ENCODE measurements at places on chromosomes 3 and 15.

- no peak for DNase-seq
Observed at GRCh38 chr3:20091331-20092047, 51.2 kb downstream of the KAT2B start.

DNA sequence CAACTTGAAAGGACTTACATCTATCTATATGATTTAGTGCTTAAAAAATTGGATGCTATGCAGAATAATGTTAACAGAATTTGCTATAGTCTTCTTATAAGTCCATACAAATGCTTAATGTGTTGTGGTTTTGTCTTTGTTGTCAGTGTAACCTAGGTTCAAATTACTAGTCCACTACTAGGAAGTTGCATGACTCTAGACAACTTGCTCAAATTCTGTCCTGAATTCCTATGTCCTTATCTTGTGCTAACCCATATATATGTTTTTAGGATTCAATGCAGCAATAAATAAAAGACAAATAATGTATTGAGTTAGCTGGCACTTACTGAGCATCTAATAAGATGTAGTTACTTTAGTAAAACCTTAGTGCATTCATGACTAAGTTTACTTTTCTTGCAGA, 276.5 kb upstream of the KCNMB2 start:
- DNase-seq: no peak

DNA sequence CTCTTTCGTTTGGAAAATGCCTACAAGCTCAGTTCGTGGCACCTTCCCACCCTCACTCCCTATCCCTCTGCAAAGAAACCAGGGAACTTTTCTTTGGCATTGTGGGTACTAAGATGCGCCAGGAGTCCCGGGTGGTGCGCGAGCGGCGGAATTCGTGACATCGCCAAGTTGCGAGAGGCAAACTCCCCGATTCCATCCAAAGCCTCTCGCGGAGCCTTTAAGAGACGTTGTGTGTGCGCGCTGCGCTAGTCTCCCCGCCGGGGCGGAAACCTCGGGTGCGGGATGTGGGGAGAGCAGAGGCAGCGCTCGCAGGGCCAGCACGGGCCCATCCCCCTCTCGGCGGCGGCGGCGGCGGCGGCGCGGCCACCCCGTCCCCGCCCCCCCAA, 443 bp upstream of the NR2F2 start:
- DNase-seq: no peak

DNA sequence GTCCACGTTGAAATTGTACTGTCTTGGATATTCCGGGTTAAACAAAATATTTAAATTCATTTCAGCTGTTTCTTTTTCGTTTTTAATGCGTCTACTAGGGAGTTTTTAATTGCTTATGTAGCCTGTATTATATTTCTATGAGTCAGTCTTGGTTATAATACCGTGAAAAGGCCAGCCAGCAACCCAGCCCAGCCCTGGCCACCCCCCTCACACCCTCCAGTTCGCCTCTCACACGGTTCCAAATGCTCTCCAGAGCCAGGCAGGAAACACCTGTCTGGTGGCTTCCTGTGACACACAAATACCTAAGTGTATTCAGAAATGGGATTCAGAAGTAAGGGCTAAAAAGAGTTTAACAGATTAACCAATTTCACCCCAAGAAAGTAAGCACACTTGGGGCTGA, 4.4 kb downstream of the SH3BP5 start:
- DNase-seq: no peak

DNA sequence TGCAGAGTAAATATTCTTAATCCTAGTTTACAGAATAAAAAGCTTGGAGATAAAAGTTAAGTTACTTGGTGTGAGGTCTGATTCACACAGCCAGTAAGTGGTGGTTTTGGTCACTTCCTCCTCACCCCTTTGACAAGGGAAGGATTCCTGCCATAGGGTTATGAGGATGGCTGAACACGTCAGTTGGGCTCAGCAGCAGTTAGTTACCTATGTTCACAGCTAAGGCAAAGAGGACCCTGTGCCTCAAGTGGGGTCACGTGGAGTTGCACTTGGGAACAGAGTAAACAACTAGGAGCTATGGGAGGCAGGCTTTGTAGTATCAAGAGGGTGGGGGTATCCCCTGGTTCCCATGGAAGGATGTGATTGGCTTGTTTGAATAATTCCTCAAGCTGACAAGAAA, 232.2 kb downstream of the UBE2E2 start:
- DNase-seq: no peak

DNA sequence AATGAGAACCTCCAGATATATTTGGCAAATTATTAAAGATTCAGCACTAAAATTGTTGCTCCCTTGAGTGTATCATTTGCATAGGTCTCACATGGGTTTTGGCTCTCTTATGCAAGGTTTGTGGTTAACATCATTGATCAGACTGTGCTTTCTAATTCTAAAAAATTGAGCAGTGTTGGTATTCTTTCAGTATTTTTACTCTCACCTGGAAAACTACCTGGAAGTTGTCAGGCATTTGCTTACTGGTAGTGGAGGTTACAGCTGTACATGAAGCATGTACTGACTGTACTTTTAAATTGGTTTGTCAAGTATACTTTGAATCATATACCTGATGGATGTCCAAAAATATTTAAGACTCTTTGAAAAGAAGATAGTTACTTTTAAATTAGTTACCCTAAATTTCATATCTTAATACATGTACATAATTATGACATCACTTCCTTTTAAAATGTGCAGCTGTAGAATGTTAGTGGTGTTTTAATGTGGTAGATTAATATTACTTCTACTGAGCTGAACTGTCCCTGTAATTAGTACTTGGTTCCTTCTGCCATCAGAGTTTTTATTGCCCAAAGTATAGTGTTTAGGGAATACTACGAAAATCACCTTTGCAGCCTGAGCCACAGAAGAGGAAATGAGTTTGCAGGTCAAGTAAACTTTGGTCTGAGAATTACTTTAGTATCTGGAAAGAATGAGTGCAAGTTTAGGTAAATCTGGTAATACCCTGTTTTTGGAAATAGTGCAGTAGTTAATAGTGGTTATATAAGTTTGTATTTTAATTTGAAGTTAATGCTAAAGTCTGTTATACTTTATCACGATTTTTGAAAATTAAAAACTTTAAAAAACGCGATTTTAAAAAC, 2.8 kb downstream of the CHD2 start:
- no peak for DNase-seq

DNA sequence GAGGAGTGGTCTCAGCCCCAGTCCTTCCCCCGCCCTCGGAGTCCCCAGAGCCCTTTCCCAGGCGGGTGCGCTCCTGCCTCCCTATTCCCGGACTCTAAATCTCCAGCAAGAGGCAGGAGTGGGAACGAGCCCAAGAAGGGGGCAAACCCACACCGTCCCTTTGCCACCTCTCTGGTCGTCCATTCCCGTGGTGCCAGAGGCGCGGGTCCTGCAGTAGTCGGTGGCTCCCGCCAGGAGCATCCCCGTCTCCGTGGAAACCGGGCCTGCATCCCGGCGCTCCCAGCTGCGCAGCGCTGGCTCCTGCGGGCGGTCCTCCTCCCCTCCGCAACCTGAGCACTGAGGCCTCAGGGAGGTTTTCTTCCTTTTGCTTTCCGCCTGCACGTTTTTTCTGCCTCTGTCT, 44.8 kb downstream of the LHFPL4 start:
- DNase-seq: no peak

DNA sequence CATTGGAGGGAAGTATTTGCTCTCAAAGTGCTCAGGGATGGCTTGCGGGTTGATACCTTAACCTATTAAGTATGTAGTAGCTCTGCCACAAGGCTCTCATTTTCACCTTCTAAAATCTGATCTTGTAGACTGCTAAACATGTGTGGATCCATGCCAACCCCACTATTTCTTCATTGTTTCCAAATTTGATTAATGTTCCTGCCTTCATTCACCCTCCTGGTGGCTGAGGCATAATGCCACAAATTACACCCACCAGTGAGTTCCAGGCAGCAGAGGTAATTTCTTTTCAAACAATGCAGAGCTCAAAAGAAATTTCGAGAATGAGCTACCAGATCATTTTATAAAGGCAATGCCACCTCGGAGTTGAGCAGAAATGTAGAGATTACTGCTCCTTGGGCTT, 71.0 kb downstream of the EDEM1 start:
- DNase-seq: no peak

DNA sequence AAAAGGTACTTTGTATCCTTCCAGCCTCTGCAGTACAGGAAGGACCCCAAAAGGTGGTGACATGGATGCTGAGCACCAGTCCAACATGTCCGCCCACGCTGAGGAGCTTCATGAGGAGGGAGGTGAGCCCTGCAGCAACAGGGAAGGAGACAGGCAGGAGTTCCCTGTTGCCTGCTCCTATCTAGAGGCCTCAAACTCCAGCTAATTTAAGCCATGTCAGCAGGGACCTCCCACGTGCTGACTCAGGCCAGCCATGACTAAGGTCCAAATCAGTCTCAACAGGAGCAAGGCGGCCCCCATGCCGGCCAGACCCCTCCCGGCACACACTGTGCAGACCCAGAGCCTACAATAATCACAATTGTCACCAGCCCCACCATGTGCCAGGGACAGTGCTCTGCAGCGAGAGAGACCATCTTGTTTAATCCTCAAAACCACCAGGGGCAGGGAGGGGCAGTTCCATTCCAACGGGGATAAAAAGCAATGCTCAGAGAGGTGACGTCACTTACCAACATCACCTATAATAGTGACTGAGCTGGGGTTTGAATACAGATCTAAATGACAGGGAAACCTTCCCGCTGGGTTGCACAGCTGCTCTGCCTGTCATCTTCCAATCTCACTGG, 54.5 kb upstream of the GATA2 start:
- no peak for DNase-seq

GRCh38 chr3:132421832-132422231, 4.5 kb downstream of the DNAJC13 start:
- DNase-seq: no peak

All from immature natural killer cell (primary cell).